GM12892 (cell line): ENCODE measurements at places on chromosomes 7 and 10.
A peak's percentile ranks its signal among the peaks of the same experiment; 100 is the strongest.

DNA sequence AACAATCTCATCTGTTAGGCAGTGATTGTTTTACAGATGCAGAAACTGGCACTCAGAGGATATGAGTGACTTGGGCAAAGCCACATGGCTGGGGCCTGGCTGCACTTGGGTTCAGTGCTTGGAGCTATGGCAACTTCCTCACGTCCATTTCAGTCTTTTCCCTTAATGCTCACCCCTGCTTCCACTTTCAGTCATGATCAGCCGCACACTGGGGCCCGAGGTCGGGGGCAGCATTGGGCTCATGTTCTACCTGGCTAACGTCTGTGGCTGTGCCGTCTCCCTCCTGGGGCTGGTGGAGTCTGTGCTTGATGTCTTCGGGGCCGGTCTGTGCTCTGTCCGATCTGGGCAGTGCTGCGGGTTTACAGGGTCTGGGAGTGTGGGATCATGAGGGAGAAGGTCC, 3.0 kb downstream of the SLC12A9 start:
- DNase-seq: no peak

- DNase-seq: no peak
These were observed 62.4 kb upstream of the C10orf90 start for GRCh38 chr10:126732868-126733267.

DNA sequence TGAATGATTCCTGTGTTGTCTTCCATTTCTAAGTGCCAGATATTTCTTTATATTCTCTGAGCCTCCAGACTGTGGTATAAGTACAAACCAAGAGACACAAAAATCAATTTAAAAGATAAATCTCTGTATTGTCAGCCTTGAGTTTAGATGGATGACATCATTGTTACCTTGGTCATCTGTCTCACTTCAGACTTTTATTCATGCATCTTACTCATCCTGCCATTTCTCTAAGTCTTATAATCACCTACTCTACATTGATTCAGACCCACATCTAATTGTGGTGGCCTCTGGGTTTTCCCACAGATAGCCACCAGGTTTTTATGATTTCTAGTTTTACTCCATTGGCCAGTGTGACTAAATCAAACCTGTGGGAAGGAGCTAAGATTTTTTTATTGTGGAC, 26.8 kb upstream of the HDAC9 start:
- DNase-seq: no peak

DNA sequence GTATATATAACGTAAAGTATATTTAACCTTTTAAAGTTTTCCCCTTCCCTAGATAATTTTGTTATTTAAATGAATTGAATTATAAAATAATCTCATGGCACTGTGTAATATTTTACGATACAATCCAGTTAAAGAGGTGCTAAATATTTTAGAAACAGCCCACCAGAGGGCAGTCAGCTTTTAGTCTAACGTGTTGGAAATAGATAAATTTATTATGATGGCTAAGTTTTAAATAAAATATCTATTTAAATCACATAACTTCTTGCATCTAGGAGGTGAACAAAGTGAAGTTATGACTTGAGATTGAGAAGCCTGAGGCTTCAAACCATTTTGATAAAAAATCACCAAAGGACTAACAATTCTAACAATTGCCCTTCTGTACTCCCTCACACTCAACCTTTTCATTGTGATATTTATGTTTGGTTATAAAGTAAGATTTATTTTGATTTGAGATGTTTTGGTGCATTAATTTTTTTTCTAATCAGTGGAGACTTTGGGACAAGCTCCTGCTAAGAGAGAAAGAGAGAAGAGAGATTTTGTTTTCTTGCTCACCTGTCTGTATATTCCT, 171.5 kb upstream of the SP4 start:
- DNase-seq: no peak

DNA sequence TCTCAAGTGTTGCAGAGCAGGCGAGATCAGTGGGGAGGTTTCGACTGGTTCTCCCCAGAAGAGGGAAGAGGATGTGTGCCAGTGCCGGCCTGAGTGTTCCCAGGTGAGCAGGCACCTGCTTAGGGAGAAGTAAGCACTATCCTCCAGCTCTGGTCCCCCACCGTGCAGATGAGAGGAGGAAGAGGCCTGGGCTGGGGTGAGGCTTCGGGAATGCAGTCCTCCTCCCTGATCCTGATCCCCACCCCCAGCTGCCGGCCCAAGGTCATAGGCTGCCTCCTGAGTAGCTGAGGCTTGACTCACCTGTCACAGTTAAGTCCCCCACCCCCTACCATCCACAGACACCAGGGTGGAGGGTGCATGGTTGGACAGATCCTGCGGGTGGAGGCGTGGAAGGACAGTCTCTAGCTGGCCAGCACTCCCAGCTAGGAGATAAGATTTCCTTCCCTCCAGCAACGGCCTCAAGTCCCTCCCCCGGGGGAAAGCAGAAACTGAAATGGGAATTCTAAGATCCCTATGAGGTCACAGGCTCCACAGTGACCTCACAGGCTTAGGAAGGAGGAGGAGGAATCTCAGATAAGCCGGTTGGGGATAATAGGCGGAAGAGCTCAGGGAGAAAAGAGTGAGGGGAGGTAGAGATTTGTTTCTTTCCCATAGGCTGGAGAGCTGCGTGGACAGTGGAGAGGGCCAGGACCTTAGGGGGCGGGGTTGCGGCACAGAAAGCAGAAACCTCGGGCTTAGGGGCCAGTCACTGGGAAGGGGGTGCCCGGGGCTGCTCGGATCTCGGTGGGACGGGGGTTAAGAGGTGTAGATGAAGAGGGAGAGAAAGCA, 1.0 kb downstream of the LRCH4 start:
- no peak for DNase-seq

DNA sequence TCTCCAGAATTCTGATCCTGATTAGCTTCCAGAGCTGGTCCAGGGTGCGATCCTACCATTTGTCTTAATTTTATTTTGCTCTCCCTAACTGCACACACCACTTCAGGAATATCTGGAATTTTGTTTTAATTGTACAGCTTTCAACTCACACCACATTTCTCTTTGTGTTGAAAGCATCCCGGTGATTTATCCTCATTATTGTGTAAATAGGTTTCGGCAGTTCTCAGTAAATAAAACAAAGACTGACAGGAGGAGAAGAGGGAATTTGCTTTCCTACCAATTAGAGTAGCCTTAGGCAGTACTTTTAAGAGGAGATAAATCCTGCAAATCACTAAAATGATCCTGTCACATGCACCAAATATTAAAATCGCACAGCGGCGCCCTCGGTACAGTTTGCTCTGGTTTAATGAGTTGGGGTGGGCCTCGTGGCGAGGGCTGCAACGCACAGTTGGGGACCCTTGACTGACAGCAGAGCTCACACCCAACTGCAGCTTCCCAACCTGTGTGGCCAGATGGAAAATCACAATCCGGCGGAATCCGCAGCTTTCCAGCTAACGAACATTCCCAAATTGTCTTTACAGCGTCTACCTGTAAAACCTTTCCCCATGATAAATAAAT, 62.6 kb downstream of the EBF3 start:
- no peak for DNase-seq

- DNase-seq: no peak
These were observed 47.4 kb upstream of the CAMK2B start for GRCh38 chr7:44372560-44373417.

DNA sequence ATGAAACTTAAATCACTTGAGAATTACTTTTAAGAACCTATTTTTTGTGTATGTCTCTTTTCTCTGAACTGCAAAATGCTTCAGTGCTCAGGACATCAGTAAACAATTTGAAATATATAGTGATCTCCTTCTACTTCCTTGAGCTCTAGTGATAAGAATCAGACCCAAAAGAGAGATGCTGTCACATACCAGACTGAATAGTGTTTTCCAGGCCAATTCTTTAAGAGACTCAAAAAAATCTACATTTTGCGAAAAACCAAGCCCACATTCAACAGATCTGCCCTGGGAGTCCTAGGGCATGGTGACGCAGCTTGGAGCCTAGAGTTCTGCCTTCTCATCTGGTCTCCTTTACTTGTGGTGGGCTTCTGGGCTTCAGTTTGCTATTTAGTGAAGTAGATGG, 72.1 kb upstream of the SLC13A1 start:
- no peak for DNase-seq

GRCh38 chr10:51321980-51322379, 247.7 kb downstream of the PRKG1 start:
- no peak for DNase-seq

- DNase-seq: peak; percentile 27
These were observed 83.7 kb downstream of the SLC16A9 start for GRCh38 chr10:59625721-59626522.

DNA sequence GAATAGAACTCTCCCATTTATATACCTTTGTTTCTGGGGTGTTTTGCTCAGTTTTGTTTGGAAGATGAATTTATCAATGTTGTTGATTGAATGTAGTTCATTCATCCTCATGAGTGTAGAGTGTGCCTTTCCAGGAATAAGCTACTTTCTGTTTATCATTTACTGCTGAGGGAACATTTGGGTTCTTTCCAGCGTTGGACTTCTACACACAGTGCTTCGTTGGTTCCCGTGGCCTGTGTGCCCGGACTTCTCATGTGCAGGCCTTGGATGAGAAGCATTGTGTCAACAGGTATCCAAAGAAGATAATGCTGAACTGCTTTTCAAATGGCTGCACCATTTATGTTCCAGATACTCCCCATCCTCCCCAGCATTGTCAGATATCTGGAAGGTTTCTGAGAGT, 107.6 kb upstream of the TNS3 start:
- no peak for DNase-seq

DNA sequence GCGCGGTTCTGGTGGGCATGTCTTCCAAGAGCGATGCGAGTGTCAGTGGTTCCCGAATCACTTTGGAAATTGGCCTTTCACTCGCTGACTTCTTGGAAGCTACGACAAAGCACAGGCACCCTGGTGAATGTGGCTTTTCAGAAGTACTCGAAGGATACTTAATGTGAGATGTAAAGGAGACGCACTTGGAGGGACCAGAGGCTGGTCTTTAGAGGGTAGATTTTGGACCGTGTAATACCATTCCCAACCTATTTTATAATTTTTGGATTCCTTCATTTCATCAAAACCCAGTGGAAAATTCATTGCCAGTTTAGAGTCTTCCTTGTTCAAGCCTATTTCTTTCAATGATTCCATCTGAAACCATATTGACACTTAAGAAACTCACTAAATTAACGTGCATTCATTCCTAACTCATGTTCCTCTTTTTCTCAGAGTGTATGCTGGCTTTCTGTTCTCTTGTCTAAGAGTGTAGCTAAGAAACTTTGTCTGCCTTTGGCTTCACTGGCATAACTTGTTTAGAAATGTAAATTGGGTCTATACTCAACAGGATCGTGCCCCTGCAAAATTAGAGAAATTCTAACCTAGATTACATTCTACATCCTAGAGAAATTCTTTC, 645 bp upstream of the COPG2 start:
- no peak for DNase-seq

DNA sequence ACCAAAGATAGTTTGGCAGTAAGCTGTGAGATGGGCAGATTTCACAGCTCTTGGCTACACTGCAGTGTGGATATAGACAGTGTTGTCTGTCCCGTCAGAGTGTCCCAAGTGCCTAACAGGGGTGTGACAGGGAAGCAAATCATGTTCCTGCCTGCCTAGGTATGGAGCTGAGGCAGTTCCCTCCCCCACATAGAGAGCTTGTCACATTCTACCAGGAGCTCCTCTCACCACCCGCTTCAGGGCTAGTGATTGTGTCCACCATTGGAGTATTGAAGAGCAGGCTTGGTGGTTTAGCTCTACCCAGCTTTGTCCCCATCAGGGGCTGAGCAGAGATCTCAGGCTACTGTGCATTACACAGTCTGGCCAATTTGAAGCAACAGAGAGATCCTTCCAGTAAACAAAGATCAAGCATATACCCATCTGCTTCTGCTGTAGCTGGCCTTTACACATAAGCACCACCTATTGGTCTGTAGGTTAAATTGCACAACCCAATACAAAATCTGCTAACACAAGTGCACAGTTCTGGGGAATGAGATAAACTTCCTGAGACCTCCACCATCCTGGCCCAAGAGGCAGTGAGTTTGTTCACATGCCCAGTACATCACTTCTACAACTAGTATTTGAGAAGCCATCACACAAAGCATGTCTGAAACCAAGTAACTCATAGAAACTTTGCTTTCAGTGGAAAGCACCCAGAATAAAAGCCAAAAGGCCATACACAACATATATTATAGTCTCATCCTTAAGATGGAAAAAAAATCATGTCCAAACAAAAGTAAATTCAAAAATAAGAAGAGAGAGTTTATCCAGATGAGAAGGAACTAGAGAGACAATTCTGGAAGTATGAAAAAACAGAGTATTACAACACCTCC, 67.3 kb downstream of the GLCCI1 start:
- DNase-seq: no peak

DNA sequence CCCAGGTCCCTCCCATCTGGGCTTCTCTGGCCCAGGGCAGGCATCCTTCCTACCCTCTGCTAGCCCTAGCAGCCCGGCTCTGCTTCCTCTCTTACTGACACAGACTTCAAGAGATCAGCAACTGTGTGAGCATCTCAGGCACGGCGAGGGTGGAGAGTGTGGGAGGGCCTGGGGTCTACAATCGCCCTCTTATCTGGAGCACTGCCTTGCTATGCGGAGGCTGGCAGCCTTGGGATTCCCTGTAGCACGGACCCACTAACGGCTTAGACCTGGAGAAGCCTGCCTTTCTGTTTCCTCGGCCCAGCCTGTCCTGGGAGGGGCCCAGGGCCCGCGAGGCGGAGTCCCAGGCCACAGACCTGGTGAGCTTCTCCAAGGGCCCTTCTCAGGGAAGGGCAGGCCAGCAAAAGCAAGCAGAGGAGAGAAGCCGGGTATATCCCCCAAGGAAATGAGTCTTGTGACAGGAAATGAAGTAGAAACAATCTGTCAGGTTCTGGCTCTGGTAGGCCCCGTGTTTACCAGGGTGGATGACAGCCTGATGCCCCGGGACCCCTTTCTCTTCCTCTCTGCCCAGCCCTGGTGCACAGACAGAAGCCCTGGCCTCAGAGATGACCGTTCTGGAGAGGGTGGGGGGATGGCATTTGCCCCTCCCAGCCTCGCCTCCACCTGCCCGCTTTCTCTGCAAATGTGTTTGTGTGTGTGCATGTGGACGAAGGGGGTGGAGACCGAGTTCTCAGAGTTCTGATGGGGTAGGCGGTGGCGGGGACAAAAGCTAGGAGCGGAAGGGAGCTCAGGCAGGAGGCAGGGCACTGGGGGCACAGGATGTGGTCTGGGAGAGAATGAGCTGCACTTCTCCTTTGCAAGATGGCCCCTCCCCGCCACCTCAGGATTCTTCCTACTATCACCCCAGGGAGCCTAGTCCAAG, 2.5 kb downstream of the LRCH4 start:
- DNase-seq: peak; percentile 65

- DNase-seq: no peak
These were observed 71.8 kb downstream of the ZEB1 start for GRCh38 chr10:31390804-31391203.

GRCh38 chr7:3179456-3179855, 121.6 kb upstream of the SDK1 start:
- DNase-seq: no peak

DNA sequence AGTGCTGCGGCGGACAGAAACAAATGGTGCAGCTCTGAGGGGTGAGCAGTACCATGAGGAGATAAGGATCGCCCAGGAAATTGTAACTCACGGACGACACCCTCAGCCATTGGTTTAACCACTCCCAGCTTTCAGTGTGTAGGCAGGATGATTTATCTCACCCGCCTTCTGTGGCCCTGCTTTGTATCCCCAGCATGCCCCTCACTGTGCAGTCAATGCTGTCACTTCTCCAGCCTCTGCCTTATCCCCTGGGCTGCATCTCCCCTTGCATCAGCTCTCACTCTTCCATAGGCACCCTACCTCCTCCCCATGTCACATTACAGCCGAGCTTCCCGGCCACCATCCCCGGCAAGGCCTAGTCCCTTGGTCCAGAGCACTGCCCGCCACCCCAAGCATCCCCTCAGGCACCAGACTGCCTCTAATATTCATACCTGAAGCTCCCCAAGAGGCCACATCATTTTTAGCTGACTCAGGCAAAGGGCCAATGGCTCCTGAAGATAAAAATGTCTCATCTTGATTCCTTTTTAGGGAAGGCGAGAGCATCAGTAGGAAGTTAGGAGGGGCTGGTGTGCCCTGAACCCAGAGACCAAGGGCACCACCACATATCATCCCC, 77.1 kb downstream of the CARD11 start:
- DNase-seq: no peak
